ENCODE measurements at places on chromosomes 7 and 10. TPM values are rescaled to one million over a fixed set of nuclear protein-coding genes. Genes with fewer than 3 reads are reported as not detected.

The GSDME gene
- 63.7 TPM for total RNA-seq

The HTR5A gene
- not detected for total RNA-seq

The CNNM1 gene
- under 0.01 TPM for total RNA-seq

The ASZ1 gene
- total RNA-seq, result not detected

The AQP1 gene
- not detected for total RNA-seq

The VIM gene
- 115 TPM for total RNA-seq

The CCDC3 gene
- total RNA-seq, result 3.7 TPM

The SH2D4B gene
- total RNA-seq, result under 0.01 TPM

The CTAGE4 gene
- total RNA-seq, result 2.2 TPM

The HOXA11 gene
- not detected for total RNA-seq

The HOXA9 gene
- not detected for total RNA-seq

The GNAI1 gene
- 89.5 TPM for total RNA-seq

The SPDYE2 gene
- not detected for total RNA-seq

The MINPP1 gene
- 11.8 TPM for total RNA-seq

The ELAPOR2 gene
- 13.3 TPM for total RNA-seq

The ADAM22 gene
- total RNA-seq, result not detected

The UNCX gene
- not detected for total RNA-seq

The IDI2 gene
- not detected for total RNA-seq

The TMEM176A gene
- not detected for total RNA-seq

The MET gene
- 156 TPM for total RNA-seq

The PDK4 gene
- total RNA-seq, result 0.53 TPM

The HABP2 gene
- total RNA-seq, result not detected

The FFAR4 gene
- total RNA-seq, result not detected

The HMX3 gene
- 0.13 TPM for total RNA-seq

The RGR gene
- not detected for total RNA-seq

The CFAP58 gene
- 1.2 TPM for total RNA-seq

The GPR15LG gene
- total RNA-seq, result 0.53 TPM

The SUV39H2 gene
- total RNA-seq, result 6.1 TPM

The LRRC4 gene
- total RNA-seq, result 0.64 TPM

The TBC1D12 gene
- 11.3 TPM for total RNA-seq

The WNT16 gene
- not detected for total RNA-seq

The TMEM248 gene
- total RNA-seq, result 51.3 TPM

The ZNF92 gene
- 4.0 TPM for total RNA-seq

The ASB4 gene
- total RNA-seq, result under 0.01 TPM

The PPP1R9A gene
- 1.0 TPM for total RNA-seq

The SKIDA1 gene
- total RNA-seq, result under 0.01 TPM

The MOGAT3 gene
- not detected for total RNA-seq

The HGF gene
- total RNA-seq, result under 0.01 TPM

The PRRT4 gene
- 0.13 TPM for total RNA-seq

The ENKUR gene
- 0.26 TPM for total RNA-seq

The MRLN gene
- total RNA-seq, result not detected

The ORC5 gene
- 25.0 TPM for total RNA-seq

The SLC16A9 gene
- 7.8 TPM for total RNA-seq

The ZNF282 gene
- total RNA-seq, result 23.2 TPM

The NPC1L1 gene
- total RNA-seq, result under 0.01 TPM

The PPP1R3C gene
- 17.4 TPM for total RNA-seq

The MAT1A gene
- total RNA-seq, result not detected

The CALU gene
- 280 TPM for total RNA-seq

The GIMAP5 gene
- total RNA-seq, result not detected

The GHRHR gene
- not detected for total RNA-seq

The CCNY gene
- 66.3 TPM for total RNA-seq

The MYL7 gene
- not detected for total RNA-seq

The CCT6A gene
- total RNA-seq, result 254 TPM

The GATA3 gene
- under 0.01 TPM for total RNA-seq

The APBB1IP gene
- not detected for total RNA-seq

Measured in bronchial epithelial cell (primary cell).